ENCODE measurements at places on chromosomes 3 and 15.

DNA sequence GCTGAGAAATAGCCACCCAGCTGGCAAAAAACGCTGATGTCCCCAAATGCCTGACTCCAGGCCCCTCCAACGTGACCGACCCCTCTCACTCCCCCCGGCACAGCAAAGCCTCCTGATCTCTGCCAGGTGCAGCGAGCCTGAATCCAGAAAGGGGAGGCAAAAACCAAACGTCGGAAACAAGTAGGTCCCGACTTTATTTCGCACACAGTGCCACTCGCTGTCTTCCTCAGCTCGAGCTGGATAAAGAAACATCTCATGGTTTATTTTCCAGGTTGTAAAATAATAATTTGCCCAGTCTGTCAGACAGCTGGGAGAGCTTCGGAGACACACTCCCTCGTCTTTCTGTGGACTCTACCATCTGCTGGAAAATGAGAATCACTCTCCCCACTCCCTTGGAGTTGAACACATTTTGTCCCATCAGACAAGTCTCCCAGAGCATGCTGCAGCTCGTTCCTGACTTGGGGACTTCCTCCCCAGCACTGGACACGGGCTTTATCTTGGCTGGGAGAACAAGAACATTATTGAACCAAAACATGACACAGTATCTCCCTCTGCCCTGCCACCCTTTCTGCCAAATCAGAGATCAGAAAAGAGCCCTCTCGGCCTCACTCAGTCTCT lies 142.8 kb downstream of the NUP210 start:
- no peak for DNase-seq

DNA sequence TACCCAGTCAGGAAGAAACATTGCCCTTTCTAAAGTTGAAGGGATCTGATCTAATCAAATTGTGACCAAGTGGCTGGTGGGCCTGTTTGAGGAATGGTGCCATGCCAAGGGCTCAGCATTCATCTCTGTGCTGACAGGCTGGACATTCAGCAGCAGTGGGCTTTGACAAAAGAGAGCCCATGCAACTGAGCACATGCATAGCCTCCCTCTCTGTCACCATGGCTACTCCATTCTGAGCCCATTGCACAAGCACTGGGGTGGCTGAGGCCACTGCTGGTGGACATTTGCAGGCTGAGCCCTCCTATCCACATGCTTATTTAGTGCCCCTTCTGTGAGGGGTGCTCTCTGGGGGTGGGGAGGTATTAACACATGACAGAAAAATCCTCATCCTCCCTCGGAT lies 28.6 kb upstream of the TNFSF10 start:
- no peak for DNase-seq

GRCh38 chr3:195896361-195897080 lies 11.8 kb downstream of the TNK2 start:
- no peak for DNase-seq

- no peak for DNase-seq
Measured at GRCh38 chr3:17967953-17968607, 225.6 kb upstream of the TBC1D5 start.

DNA sequence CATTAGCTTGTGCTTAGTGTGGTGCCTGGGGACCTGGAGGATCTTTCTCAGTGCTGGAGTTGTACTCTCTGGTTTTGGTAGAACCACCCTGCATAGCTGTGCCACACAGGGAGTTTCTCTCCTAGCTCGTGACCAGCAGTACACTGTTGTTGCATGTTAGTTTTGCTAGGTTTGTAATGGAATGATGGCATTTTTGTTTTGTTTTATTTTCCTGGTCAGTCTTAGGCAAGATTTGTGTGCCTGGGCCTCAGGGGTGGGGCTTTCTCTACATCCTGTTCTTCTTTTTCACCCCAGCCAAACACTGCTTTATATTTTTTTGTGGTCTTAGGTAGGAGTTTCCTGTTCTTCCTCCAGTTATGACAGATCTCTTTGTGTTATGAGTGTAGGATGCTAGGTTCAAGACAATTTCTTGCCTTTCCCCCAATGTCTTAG lies 534.5 kb upstream of the KCNMB2 start:
- no peak for DNase-seq

DNA sequence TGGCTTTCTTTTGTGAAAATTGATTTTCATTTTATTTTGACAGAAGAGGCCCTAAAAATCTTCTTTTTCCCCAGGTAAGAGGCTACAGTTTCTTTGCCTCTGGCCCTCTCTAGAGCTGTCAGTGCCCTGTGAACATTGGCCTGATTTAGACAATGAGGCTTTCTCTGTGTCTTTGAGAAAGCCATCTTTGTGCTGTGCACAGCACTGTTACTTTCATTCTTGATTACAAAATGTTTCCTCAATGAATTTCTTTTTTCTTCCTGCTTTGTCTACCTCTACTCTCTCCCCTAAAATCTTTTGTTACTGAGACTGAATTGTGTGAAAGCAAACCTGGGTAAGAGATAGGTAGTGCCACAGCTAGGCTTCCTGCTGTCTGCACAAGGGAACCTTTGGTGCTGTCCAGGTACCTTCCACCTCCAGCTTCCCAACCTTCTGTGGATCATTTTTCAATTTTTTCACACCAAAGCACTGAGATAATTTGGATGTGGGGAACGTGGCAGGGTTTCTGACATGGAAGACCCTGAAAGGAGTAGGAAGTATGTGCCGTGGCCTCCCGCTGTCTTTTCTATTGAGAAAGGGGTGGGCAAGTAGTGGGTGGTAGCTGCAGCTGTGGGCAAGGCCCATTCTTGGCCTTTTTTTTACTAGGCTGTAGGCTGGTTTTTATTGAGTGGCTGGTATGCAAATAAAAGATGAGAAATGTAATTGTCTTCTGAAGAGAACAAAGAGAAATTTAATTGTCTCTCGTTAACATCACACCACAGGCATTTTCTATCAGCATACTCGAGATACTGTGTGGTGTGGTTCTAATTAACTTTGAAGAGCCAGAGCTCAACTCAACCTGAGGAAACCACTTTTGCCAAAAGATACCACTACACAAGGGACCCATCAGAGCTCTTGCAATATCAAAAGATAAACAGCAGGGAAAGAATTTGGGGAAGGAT lies 21.0 kb downstream of the RAB8B start:
- no peak for DNase-seq

- DNase-seq, result no peak
Measured at GRCh38 chr3:171168086-171168485, 141.6 kb upstream of the SLC2A2 start.

DNA sequence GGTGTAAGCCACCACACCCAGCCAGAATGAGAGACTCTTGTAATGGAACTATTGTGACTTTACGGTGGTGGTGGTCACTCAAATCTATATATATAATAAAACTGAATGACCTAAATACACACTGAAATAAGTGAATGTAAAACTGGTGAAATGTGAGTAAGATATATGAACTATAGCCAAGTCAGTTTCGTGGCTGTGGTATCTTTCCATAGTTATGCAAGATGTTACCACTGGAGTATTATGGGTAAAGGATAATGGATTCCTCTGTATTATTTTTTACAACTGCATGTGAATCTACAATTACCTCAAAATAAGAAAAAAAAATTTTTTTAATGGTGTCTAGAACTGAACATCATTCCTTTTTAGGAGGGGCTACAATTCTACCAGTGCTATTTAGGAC lies 21.9 kb downstream of the PIK3CB start:
- DNase-seq, result no peak

GRCh38 chr3:61058836-61059235 lies 192.4 kb downstream of the FHIT start:
- no peak for DNase-seq

DNA sequence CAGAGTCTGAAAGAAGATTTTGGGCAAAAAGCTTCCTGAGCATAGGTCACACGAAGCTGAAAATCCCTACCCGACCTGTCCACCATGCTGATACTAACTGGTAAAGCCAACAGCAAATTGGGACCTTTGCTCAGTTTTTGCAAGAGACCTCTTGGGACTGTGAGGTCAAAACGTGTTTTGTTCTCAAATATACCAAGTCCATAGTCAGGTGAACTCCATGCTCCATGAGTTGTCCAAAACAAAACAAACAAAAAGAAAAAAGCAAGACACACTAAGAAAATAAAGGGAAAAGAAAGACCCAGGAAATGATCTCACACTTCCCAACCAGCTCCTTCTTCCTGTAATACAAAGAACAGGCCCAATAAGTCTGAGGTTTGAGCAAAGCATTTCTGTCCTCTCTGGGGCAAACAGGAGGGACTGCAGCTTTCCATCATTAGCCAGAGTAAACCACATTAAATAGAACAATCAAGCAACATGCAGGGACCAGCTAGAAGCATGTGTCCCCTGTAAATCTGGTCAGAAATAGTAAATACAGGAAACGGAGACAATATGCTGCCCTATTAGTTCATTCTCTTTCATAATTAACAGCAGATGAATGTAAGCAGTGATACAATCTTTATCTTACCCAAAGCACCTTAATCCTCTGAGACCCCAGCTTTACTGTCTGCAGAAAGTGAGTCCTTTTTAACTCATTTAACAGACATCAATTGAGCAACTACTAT lies 125.0 kb upstream of the LIPC start:
- DNase-seq, result no peak

DNA sequence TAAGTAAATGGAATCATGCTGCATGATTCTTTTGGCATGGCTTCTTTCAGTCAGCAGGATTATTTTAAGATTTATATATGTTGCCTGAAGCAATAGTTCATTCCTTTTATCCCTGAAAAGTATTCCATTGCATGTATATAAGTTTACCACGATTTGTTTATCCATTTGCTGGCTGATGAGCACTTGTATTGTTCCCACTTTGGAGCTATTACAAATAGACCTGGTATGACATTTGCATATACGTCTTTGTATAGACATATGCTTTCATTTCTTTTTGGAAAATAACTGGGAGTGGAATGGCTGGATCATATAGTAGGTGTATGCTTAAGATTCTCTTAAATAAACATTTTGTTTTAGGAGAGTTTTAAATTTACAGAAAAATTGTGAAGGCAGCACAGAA lies 79.3 kb upstream of the CBLB start:
- DNase-seq, result no peak

- DNase-seq, result no peak
Measured at GRCh38 chr15:33080006-33080405, 114.5 kb downstream of the FMN1 start.

DNA sequence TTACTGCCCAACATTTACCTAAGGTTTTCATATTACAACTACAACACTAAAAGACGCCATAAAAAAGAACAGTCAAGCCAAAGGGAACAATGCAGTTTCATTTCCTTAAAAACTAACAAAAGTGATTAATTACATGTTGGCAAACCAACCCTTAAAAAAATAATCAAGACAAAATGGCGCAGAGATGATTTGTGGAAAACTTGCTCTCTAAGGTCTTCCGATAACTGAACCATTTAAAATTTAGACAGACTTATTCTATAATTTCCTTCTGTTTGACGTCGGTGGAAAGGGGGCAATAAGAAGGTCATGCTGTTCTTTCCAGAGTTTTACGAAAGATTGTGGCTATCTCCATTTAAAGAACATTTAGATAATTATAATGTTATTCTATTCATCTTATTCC lies 87.6 kb downstream of the RYK start:
- no peak for DNase-seq

DNA sequence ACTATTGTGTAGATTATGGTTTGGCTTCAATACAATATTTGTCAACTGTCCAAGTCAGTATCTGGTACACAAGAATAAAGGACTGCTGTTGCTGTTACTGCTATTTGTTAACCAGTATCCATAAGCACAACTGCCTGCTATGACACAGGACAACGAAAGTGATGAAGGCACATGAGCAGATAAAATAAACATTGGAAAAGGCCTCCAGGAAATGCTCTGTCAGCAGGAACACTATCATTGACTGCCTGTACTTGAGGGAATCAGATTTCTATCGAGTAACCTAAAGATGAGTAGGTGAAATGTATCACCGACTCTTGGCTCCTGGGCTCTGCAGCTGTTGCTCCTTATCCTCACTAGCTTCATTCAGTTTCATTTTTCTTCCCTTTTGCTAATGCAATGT lies 56.5 kb downstream of the FMN1 start:
- DNase-seq, result no peak

DNA sequence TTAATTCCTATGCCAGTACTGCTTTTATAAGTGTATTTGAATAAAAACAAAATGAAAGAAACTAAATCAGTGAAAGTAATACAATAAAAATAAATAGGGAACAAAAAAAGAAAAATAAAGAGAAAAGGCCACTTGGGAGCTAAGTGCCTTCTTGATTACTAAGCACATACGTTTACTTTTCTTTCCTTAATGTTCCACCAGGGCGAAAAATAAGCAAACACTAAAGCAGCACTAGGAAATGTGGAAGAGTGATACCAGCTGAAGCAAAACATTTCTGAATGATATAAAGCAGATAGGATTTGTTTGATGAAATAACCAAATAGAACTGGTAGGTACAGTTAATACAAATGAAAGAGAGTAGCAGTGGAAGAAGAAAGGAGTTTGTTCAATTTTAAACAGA lies 132.8 kb upstream of the ZPLD1 start:
- DNase-seq, result no peak

GRCh38 chr3:17664923-17665322 lies 77.5 kb downstream of the TBC1D5 start:
- no peak for DNase-seq

- DNase-seq, result no peak
Measured at GRCh38 chr3:29555590-29555989, 274.7 kb downstream of the RBMS3 start.

GRCh38 chr15:51460796-51461195 lies 119.3 kb downstream of the GLDN start:
- no peak for DNase-seq

DNA sequence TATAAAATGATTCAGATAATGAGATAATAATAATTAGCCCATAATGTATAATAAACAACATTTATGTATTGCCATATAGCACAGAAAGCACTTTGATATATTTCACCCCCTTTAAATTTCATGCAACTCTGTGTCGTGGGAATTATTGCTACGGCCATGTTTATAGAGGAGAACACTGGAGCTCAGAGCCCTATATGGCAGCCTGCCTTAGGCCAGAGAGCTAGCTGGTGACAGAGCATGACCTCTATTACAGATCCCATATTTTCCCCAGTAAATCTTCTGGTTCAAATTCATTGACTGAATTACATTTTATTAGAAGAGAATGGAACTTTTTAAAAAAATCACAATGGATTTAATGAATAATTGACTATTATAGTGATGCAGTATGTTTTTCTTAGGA lies 25.0 kb downstream of the USP13 start:
- DNase-seq, result no peak

GRCh38 chr15:34709866-34710265 lies 44.9 kb downstream of the GJD2 start:
- DNase-seq, result no peak

DNA sequence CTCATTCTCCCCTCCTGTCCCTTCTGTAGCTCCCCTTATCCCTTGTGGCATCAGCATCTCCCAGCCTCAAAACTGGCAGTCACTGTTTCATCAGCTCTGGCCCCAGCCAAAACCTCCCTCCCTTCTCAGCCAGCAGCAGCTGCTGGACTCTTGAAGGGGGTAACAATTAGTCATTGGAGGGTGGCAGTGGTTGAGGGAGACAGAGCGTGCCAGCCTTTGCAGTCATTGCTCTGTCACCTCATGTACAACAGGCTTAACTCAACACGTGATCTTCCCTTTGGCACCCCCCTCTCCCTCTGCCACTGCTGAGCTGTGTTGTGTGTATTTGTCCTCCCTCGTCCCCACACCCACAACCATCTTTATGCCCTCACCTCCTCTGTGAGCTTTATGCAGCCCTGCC lies 28.2 kb downstream of the RBP2 start:
- DNase-seq, result no peak

Measured in SK-N-MC (cell line).